Caco-2 (cell line): ENCODE measurements at places on chromosomes 1 and 21.

DNA sequence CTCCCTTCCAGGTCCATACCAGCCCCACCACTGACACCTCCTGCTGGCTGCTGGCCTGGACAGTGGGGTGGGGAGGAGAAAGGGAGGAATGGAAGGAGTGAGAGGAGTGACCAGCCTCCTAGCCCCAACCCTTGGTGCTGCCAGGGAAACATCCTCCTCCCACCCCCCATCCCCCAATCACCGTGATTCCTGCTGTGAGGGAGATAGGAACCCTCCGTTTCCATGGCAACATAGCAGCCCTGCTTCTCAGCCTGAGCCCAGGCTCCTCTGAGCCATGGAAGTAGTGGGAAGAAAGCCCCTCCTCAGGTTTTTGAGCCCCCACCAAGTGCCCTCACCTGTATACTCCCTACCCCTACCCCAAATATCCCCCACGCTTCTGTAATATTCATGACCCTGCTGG lies 44.4 kb upstream of the SCMH1 start:
- no peak for DNase-seq

GRCh38 chr21:26070822-26071425 lies 99.6 kb downstream of the APP start:
- peak; percentile 32 for DNase-seq

- DNase-seq, result no peak
Observed at GRCh38 chr1:8816264-8816663, 1.2 kb downstream of the RERE start.

DNA sequence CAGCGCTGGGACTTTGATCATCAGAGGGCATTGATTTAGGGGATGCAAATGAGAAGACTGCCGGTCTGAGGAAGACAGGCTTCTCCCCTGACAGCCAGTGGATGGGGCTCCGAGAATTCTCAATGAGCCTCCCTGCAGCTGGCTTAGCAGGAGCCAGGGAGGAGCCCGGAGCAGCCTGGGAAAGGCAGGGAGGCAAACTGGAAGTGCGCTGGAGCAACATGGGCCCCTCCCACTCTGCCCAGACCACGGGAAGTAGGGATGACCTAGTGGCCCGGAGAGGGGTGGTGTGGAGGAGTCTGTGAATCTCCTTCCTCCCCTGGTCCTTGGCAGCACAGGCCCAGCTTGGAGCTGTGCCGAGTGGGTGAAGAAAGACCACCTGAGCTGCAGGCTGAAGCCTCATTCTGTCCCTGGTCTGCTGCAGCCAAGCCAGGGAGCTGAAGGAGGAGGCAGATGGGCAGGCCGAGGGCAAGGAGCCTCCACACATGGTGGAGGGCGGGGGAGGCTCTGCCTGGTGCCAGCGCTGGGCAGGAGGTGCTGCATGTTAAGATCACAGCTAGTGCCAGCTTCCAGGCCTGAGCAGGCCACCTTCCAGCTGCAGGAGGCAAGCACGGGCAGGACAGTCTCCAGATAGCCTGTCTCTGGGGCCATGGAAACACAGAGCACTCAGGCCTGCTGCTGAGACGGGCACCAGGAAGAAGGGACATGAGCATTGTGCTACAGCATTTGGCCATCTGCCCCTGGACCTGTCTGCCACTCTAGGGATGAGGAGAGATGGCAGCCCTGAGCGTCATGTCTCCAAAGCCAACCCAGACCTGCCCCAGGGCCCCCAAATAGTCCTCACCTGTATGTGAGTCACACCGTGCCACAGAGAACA lies 12.2 kb upstream of the CLSTN1 start:
- DNase-seq, result no peak

- DNase-seq, result no peak
Observed at GRCh38 chr1:7960165-7960564, 1.3 kb upstream of the PARK7 start.

GRCh38 chr21:24881506-24881905 lies 725.8 kb downstream of the MRPL39 start:
- DNase-seq, result no peak

DNA sequence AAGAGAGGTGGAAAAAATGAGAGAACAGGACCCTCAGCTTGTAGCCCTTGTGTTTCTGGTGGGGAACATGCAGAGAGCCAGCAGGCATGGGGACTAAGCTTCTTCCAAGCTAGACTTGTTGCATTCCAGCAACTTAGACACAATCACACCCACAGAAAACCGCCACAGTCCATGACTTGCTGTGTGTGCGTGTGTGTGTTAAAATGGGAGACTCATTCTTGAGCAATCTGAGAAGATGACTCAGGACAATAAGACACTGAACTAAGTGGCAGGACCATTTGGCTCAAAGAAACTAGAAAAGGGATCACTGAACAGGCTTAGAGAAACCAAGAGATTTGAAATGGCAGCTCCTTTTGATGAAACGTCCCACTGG lies 78.0 kb downstream of the HLX start:
- DNase-seq, result no peak

GRCh38 chr21:36858320-36858957 lies 108.0 kb downstream of the HLCS start:
- no peak for DNase-seq

DNA sequence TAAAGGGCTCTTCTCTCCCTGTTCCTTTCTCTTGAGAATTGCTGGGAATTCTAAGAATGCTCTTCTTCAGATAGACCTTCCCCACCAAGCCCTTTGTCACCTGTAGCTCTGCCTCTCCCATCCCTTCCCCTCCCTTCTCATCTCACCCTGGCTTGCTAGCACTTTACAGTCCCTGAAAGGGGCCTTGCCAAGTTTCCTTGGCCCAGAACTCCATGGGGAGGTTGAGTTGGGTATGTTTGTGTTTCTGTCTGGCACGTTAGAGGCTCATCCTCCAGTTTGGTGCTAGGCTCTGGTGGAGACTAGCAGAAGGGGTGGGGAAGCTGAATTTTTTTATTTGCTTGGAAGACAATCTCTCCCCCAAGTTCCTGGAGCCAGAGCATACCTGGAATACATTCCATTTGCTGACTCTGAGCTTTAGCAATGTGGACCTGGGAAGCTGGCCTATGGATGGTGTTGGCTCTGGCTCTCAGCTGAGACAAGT lies 4.9 kb downstream of the CGN start:
- peak; percentile 88 for DNase-seq

GRCh38 chr1:89221341-89221740 lies 22.6 kb upstream of the GBP4 start:
- no peak for DNase-seq

- DNase-seq, result no peak
Observed at GRCh38 chr1:50516056-50516455, 92.8 kb upstream of the DMRTA2 start.

- DNase-seq, result no peak
Observed at GRCh38 chr1:55846051-55846450, 630.9 kb upstream of the USP24 start.

DNA sequence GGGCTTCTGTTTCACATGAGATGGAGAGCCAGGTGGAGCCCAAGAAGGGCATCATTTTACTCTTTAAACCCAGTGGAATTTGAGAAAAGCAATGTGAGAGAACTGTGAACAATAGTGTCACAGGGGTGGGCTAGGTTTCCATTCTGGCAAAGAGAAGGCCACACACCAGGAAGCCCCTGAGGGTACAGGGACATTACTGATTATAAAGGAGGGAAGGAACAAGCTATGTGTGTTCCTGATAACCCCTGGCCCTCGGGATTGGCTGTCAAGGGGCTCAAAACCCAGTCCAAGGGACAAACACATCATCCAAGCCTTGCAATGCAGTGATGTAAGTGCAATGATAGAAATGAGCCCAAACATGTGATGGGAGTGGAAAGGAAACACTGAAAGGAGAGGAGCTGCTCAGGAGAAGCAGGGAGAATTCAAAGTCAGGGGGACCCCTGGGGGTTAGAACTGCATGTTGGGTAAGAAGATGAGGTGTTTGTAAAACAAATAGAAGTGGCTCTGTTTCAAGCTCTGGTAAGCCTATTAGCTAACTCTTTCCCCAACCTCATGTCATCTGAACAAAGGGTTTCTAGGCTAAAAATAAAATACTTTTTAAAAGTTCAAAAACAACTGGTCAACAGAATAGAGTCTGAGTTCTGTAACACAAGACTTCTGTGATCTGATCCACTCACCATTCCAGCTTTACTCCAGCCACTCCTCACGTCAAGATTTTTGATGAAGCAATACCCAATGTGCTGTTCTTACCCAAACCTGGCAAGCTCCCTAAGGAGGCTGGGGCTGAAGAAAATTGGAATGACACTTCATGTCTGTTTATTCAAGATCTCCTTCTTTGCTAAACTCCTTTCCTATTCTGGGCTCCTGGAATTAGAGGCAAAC lies 51.1 kb upstream of the IL12RB2 start:
- no peak for DNase-seq

GRCh38 chr21:35575280-35575915 lies 484.9 kb downstream of the SETD4 start:
- DNase-seq, result no peak

DNA sequence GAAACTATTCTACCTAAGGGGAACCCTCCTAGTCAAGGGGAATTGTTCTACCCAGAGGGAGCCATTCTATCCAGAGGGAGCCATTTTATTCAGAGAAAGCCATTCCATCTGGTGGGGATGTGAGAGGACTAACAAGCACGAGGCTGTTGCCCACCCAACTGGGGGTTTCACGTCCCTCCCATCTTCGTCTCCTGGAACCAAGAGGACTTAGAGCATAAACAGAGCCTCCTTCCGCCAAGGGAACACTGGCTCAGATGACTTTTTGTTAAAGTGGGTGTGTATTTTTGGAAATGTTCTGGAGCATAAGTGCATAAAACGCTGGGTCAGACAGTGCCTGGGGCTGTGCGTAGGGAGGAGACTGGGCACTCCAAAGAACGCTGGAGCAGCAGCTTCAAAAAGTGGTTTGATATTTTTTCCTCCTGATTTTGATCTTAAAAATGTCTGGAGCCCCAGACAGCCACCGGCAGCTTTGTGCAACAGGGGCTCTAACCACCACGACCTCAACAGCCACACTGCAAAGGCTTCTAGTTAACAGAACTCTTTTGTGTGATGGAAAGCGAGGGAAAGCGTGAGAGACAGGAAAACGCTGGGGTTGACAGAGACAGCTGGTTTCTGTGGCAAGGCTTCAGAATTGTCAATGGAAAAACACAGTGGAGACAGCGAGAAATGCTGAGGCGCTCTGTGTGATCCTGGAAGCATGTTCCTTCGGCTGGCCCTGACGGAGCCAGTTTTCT lies 363.6 kb upstream of the CAMK1G start:
- DNase-seq, result no peak

GRCh38 chr21:38493549-38494250 lies 4.6 kb downstream of the ERG start:
- no peak for DNase-seq
